Stimulated activated CD4-positive, alpha-beta T cell treated with anti-CD3 and anti-CD28 coated beads, Interleukin-1b, Interleukin-23, amount 100 ng/mL, for 24 hours (primary cell): ENCODE measurements at places on chromosomes 4 and X.

GRCh38 chrX:1614927-1615326 lies at the start of gene ASMT:
Gene ASMT, plus strand, starts transcription at chrX:1615059. Its CDS starts 141 bp downstream, at chrX:1615200.
- no peak for DNase-seq

DNA sequence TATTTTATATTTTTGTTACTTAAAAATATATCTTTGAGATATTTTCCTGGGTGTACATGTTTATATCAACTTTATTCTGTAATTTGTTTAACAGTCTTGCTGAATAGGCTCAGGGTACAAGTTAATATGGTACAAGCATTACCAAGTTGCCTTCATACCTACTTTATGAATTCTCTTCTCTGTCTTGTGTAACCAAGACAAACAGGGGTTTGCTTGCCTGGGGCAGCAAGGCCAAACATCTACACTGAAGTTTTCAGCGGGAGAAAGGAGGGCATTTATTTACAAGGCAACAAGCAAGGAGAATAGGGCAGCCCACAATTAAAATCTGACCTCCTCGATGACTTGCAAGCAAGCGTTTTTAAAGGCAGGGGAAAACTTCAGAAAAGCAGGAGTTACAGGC lies 24.2 kb downstream of the PPP4R3C start:
- no peak for DNase-seq

DNA sequence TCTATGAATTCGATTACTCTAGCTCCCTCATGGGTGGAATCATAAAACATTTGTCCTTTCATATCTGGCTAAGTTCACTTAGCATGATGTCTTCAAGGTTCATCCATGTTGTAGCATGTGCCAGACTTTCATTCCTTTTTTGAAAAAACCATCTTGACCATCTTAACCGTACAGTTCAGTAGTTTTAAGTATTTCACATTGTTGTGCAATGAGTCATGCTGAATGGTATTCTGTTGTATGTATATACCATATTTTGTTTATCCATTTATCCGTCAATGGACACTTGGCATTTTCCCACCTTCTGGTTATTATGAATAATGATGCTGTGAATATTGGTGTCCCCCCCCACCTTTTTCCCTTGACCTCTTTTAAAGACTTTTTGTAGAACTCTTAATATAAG lies 72.4 kb upstream of the TLR2 start:
- no peak for DNase-seq

- no peak for DNase-seq
Observed at GRCh38 chr4:11973270-11973669, 544.6 kb upstream of the HS3ST1 start.

- no peak for DNase-seq
Observed at GRCh38 chr4:66071911-66072310, 401.6 kb upstream of the EPHA5 start.

DNA sequence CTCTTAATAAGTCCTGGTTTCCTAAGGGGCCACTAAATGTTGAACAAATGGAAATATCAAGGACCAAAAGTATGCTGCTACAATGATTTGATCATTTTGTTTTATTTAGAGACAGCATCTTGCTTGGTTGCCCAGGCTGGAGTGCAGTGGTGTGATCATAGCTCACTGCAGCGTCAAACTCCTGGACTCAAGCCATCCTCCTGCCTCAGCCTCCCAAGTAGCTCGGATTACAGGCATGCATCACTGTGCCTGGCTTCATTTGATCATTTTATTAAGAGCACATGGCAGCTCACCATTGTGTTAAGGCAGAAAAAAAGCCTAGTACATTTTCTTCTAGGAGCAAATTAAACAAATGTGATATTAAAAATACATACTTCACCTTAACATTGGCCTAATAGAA lies 52.7 kb downstream of the DCLK2 start:
- DNase-seq: no peak

GRCh38 chrX:19647731-19648588 lies 132.7 kb upstream of the MAP3K15 start:
- no peak for DNase-seq

DNA sequence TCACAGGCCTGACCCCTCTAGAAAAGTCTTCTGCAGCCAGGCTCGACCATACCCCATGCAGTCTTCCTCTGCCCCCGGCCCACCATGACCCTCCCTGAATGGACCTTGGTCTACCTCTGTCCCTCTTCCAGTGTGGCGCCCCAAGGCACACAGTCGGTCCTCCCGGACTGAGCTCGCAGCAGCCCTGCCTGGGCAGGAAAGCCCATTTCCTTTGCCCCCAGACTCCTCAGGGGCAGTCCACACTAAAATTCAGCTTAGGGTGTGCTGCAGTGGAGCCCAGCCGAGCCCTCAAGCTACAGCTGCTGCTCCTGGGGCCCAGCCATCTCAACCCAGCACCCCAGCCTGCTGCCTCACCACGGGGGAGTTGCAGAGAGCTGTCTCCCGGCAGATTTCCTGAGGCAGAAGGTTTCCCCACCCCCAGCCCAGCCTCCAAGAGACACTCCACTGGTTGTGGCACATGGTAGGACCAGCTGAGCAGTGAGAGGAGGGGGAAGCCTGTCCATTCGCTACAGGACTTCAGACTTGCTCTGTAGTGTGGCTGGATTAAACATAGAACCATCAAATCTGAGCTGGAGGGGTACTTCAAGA lies 37.5 kb upstream of the IQSEC2 start:
- DNase-seq: no peak

DNA sequence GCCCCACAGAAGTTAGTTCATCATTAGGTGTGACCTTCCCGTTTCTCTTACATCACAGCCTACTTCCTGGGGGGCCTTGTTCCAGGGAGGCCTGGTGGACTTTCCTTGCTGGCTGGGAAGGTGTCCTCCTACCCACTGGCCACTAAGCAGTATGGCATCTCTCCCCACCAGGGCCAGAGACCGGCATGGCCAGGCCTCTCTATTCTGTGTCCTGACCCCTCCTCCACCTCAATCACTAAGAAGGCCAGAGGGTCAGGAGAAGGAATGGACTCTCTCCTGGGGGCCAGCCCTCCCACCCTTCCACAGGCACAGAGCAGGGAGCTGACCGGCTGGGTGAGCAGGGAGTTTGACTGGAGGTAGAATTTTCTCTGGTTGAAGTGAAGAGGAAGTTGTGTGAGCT lies 81.9 kb downstream of the PJA1 start:
- no peak for DNase-seq

DNA sequence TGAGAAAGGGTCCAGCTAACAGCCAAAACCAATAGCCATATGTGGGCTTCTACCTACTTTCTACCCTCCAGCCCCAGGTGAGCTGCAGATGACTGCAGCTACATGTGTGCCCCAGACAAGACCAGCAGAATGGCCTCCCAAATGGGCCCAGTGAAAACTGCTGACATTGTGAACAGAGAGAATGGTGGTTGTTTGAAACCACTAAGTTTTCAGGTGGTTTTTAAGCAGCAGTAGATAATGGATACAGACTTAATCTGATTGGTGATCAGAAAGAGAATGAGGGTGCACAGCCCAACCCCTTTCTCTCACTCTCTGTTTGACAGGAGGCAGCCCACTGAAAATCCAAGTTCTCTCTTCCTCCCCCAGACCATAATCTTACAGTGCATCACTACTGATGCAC lies 42.5 kb upstream of the BBS12 start:
- DNase-seq: no peak
